ENCODE measurements at places on chromosomes 2 and 18.

DNA sequence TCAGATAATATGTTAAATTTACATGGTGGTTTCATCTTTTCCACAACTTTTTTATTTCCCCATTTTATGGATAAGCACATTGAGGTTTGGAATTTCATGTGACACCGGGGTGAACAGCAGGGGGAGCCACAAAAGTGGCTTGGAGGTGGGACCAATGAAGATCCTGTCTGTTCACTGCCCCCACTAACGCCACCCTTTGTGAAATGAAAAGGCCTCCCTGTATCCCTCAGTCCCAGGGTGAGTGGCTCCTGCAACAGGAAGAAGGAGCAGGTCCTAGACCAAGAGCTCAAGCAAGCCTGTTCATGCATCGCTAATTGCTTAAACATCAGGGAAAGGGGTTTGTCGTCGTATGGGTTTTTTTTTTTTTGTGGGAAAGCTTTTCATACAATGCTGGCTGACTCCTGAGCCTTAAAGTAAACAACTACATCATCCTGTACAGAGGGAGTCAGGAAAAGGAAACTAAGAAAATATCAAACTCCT lies 267.8 kb upstream of the EPAS1 start:
- no peak for DNase-seq

- no peak for DNase-seq
Observed at GRCh38 chr18:42113529-42114191, 158.6 kb downstream of the PIK3C3 start.

DNA sequence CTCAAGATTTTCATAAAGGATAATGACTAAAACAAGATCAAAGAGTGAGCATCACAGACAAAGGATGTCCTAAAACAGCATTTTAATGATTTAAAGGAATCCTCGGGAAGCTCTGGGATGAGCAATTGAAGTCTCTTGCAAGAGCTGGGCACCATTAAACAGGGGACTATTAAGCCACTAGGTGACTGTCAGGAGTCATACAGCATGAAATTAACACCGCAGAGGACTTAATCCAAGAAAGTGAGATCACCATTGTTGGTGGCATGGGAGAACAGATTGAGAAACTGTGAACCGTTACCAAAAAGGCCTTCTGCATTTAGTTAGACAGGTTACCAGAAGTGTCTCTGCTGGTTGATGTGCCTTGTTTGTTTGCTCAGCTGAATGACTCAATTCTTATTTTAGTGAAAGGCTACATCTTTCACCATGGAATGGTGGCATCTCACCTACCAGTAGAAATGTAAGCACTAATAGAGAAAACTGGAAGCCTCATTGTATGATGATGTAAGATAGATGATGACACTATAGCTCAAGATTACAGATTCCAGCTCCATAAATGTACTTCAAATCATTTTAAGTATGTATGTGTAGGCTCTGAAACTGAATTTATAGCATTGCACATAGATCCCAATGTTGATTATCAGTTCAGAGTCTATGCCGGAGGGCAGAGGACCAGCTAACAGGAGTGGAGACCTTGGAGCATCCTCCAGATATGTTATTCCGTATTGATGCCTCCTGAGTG lies 427.6 kb downstream of the SUCLG1 start:
- no peak for DNase-seq

- no peak for DNase-seq
Observed at GRCh38 chr2:63446658-63447057, 141.6 kb downstream of the WDPCP start.

GRCh38 chr2:36246320-36246990 lies 109.1 kb upstream of the CRIM1 start:
- DNase-seq, result no peak

DNA sequence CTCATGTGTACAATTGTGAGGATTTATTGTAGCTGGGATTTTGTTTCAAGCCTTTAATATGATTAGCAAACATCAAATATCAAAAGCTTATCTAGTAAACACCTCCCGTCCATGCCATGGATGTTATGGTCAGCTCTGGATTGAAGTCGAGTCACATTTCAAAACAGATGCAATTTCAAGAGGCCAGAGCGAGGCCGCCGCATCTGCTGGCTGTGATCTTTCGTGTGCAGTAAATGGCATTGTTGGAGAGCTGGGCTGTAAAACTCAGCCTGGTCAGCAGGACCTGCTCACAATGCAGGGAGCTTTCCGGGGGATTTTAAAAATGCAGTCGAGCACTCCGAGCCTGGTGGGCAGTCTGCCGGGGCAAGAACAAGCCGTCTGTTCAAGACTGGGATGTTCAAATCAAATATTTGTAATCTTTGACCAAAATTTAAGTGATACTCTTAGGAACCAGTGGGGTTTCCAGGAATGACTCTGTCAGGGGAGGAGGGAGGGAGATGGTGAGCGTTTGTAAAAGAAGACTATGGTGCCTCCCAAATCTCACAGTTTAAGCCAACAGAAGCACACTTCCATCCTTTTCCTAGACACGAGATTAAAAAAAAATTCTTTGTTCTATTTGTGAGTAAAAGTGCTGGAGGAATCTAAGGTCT lies 97.6 kb downstream of the MYCN start:
- DNase-seq, result no peak

- DNase-seq, result no peak
Observed at GRCh38 chr2:144330951-144331673, 188.8 kb downstream of the ZEB2 start.

DNA sequence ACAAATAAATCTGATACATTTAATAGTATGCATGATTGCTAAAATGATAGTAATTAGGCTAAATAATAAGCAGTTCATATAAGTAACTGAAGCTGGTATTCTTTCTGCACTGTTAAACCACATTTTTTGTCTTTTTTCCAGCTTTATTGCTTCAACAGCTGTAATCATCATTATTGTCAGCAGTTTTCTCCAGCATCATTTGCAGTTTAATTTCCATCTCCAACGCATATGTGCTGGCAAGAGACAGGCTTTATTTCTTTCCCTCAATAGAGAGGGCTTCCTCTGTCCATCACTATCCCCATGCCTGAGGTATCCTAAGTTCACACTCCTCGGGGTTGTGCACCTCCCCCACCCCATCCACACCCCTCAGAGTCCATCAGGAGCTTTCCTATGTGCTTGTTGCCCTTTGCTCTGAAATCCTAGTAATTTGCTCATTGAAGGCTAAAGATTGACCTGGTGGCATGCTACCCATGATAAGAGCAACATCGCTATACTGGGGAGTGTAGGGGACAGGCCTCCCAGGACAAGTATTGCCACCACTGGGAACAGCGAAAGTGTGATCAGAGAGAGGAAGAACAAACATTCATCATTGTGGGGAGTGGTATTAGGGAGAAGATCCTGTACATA lies 37.1 kb downstream of the B4GALT6 start:
- no peak for DNase-seq

- no peak for DNase-seq
Observed at GRCh38 chr2:24080701-24081100, 3.9 kb downstream of the TP53I3 start.

DNA sequence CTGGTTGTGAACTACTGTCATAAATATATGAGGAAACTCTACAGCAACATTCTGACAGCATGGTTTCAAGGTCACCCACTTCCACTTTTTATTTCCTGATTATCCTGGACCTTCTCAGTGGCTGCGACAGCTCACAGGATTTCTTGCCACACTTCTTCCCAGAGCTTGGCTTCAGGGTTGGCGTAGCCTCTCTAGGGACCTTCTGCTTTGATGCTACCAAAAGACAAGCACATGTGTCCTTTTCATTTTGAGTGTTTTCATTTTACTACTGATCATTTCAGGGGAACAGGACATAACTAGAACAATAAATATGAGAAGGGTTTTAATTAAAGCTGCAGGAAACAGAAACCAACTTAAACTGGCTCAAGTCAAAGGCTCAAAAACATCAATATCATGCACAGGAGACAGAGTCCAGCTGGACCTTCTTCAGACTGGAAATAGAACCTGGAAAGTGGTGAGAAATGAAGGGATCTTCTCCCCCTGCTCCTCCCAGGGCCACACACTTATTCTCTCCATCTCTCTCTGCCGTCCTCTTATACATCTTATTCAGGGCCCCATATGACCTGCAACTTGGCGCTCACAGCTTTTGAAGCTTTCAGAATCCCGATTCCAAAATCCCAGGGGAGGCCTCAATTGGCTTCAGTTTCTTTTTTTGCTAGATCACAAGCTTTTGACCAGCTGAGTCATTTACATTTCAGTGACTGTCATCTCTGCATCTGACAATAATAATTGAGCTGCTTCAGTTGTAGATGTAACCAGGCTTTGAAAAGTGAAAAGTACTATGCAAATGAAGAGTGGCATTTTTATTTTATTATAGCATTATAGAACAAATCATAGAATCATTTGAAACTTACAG lies 9.7 kb downstream of the VIT start:
- no peak for DNase-seq

DNA sequence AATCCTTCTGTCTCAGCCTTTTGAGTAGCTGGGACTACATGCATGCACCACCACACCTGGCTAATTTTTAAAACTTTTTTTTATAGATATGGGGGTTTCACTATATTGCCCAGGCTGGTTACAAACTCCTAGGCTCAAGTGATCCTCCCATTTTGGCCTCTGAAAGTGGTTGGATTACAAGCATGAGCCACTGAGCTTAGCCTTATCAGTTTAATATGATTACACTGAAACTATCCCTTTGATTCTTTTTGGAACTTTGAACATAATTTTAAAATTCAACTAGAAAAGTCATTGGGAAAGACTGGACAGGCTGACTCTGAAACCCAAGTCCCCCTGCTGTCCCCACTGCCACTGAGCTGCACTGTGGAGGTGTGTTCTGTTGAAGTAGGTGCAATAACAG lies 114.8 kb downstream of the ARL4C start:
- no peak for DNase-seq

GRCh38 chr18:79823120-79823519 lies 25.4 kb downstream of the KCNG2 start:
- no peak for DNase-seq

GRCh38 chr2:41937921-41938708 lies 109.7 kb upstream of the PKDCC start:
- no peak for DNase-seq

DNA sequence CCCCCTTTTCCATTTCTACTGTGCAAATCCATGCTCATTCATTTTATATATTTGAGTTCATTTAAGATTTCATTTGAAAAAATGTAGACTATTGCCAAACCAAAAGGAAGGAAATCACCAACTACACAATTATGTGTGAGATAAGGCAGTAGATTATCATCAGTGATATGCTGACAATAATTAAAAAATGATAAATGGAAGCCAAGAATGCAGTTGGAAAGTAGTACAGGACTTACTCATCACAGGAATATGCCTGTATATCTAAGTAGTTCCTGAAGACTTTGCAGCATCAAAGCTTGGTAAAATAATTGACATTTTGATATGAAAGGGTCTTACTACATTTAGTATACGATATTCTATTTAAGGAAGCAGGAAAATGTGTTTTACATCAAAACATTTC lies 166.1 kb upstream of the OTX1 start:
- no peak for DNase-seq

GRCh38 chr2:162155093-162155492 lies 3.0 kb upstream of the GCG start:
- no peak for DNase-seq

- DNase-seq, result no peak
Observed at GRCh38 chr18:72752220-72752619, 115.6 kb downstream of the NETO1 start.

- DNase-seq, result no peak
Observed at GRCh38 chr2:21256006-21256405, 132.2 kb downstream of the TDRD15 start.

DNA sequence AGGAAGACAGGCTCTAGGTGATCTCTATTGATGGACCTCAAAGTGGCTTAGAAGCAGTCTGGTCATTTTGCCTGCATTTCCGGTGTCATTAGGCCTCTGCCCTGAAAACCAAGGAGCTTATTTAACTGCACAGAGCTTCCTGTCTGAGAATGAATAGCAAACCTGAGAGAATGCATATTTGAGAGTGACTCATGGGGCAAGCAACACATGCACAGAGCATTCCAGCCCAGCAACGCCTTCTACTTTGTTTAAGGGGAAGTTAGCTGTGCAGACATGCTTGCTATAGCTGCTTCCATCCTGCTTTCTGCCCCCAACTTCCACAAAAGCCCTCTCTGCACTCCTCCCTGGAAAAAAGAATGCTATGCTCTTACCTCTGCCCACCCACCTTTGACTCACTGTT lies 232.8 kb downstream of the GRB14 start:
- DNase-seq, result no peak

GRCh38 chr2:2701813-2702212 lies 370.7 kb upstream of the MYT1L start:
- DNase-seq, result no peak
